Stimulated activated effector memory CD8-positive, alpha-beta T cell treated with anti-CD3 and anti-CD28 coated beads, Interleukin-12 subunit alpha, Interleukin-12 subunit beta, amount 100 ng/mL, for 72 hours (primary cell): ENCODE measurements at places on chromosomes 7 and 10.

- no peak for DNase-seq
Observed at GRCh38 chr10:20707251-20707650, 189.9 kb downstream of the NEBL start.

DNA sequence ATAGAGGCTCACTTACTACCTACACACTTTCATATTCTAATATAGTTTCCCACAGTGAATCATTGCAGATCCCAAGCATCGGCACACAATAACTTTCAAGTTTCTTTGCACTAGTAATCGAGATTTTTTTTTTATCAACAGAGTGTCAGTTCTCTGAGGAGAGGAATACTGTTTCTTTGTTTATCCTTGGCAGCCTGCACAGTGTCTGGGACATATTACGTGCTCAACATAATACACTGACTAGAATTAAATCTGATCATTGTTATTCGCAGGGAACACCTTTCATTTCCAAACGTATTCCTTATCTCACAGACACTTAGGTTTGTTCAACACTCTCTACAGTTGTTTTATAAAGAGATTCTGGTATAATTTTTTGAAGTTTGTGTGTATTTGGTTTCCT is 95.3 kb downstream of the CACNA2D1 start:
- no peak for DNase-seq

DNA sequence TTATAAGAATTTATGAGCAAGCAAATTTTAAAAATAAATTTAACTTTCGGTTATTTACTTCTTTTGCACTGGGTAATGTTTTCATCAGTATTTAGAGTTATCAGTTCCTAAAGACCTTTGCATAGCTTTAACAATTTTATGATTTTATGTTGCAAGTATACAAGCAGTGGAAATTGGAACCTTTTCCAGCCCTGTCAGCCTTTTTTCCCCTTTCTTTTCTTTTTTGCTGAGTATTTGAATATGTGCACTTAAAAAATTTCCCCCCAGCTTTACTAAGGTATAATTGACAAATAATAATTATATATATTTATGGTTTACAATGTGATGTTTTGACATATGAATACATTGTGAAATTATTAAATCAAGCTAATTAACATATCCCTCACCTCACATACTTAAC is 62.6 kb downstream of the MKLN1 start:
- no peak for DNase-seq

DNA sequence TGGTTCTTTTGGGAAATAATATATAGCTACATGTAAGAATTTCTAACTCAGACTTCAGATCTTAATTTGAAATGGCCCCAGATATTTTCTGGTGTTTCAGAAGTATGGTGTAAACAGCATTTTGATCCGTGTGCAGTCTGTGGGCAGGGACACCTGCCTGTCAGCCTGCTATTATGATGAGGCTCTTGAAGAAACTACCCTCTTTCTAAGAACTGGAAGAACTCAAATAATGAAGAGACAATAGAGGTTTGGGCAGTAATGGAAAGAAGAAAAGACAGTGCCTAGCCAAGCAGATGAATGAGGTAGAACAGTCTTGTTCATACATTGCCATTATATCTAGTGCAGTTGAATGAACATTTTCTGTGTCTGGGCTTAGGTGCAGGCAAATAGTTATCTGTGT is 256.6 kb downstream of the ARHGAP21 start:
- DNase-seq, result no peak

DNA sequence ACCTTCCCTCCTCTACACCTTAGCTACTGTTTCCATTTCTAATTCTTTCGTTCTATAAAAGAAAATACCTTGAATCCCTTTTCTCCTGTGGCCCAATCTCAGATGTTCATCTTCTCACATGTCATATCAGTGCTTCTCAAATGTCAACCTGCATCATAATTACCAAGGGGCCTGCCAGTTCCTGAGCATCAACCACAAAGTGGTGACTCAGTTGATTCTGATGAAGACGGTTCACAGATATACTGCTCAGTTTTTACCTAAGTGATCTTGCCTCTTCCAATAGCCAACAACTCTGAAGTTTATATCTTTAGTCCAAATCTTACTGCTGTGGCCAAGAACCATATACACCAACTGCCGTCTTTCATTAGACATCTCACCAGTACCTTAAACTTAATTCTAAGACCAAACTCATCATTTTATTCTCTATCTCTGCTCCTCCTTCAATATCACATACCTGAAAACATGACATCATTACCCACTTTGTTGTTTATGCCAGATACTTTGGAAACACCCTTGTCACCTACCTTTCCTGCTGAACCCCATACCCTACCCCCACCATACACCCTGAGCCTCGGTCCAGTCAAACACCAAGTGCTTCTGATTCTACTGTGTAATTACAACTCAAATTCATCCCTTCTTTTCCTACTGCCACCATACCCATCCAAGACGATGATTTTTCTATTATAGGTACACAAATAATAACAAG is 115.5 kb downstream of the LMBR1 start:
- no peak for DNase-seq

GRCh38 chr7:35467456-35467978 is 213.6 kb upstream of the TBX20 start:
- no peak for DNase-seq
